ENCODE measurements at places on chromosomes 13 and 19.

- no peak for DNase-seq
Observed at GRCh38 chr19:14343286-14343685, 38.0 kb upstream of the ADGRE5 start.

- DNase-seq, result no peak
Observed at GRCh38 chr19:49200238-49200862, 42.8 kb downstream of the TRPM4 start.

GRCh38 chr13:84655677-84656076 is 773.4 kb upstream of the SLITRK1 start:
- no peak for DNase-seq

DNA sequence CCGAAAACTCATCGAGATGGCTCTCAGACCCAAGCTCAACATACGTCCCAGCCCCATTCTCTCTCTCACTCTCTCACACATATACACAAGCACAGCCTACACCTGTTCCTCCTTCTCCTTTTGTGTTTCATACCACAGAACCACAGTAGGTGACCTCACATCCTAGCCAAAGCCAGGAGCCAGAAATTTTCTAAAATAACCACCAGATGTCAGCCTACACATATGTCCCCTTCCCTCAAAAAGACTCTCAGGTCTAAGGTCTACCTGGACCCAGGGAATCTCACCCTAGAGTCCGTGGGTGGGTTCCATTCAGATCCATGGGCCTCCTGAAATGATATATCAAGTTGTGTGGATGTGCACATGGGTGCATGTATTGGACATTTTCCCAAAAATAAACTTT is 104.2 kb upstream of the IPO5 start:
- no peak for DNase-seq

GRCh38 chr19:21912654-21913053 is 76.7 kb upstream of the ZNF43 start:
- no peak for DNase-seq

DNA sequence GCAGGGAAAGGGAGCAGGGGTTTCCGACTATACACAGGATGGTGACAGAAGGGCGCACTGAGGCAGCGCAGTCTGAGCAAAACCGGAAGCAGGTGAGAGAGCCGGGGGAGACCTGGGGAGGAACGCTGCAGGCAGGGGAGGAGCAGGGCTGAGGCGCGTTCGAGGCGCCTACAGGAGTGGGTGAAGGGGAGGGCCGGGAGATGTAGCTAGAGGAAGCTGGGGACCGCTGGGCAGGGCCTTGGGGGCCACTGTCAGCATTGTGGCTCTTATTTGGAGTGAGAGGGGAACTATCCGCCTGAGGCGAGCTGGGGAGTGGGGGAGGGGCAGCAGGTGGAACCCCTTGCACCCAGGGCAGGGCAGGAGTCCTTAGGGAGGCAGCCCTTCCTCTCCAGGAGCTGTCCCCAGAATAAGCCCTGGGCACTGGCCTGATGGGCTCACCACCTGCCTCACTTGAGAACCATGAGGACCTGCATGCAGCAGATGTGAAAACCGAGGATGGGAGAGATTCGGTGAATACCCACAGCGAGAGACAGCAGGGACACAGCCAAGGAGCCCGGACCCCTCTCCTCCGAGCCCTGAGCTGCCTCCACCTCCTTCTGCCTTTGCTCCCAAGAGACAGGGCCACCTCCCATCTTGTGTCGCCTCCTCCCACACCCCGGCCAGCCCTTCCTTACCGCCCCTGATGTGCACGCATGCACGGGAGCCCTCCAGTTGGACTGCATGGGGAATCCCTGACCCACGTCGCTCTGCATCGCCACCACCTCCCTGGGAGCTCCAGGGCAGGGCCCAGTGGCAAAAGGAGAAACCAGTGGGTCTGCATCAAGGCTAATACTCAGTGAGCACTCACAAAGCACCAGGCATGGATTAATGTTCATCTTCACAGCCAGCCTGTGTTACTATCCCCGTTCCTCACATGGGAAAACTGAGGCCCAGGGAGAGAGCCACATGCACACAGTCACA is 10.3 kb downstream of the AKT2 start:
- no peak for DNase-seq

GRCh38 chr13:48235341-48236135 is 2.5 kb downstream of the ITM2B start:
- DNase-seq, result no peak

- DNase-seq, result no peak
Observed at GRCh38 chr13:113671066-113672001, 4.3 kb downstream of the GRK1 start.

- DNase-seq, result no peak
Observed at GRCh38 chr19:47247308-47247990, 8.9 kb upstream of the CCDC9 start.

- DNase-seq, result peak; percentile 3
Observed at GRCh38 chr19:31548941-31549340, 199.7 kb upstream of the TSHZ3 start.

DNA sequence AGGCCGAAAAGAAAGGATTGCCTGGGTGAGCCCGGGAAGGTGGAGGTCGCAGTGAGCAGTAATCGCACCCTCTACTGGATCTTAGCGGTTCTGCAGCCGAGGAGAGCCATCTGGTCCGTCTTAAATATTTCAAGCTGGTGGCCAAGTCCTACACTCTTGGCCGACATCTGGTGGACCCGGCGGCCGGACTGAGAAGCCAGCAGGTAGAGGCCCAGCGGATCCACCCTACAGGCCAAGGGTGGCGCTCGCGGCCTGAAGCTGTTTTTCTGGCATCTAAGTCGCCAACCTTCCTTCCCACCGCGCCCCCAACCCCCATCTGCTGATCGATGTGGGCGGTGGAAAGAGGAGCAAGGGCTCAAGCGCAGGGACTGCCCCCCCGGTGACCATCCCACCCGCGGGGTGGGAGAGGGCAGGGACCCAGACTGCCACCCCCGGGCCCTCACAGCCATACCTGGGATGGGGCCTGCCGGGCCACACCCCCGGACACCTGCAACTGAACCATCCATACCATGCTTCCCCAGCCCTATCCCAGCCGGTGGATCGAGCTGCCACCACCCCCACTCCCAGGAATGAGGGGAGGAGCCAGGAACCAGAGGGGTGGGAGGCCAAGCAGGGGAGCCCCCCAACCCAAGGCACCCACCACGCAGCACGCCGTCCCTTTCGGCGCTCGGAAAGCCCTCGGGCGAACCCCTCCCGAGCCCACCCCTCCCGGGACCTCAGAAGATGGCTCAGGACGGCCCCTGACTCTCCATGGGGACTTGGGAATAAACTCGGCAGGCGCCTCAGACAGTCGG is 46.3 kb upstream of the ZNF730 start:
- DNase-seq, result no peak

DNA sequence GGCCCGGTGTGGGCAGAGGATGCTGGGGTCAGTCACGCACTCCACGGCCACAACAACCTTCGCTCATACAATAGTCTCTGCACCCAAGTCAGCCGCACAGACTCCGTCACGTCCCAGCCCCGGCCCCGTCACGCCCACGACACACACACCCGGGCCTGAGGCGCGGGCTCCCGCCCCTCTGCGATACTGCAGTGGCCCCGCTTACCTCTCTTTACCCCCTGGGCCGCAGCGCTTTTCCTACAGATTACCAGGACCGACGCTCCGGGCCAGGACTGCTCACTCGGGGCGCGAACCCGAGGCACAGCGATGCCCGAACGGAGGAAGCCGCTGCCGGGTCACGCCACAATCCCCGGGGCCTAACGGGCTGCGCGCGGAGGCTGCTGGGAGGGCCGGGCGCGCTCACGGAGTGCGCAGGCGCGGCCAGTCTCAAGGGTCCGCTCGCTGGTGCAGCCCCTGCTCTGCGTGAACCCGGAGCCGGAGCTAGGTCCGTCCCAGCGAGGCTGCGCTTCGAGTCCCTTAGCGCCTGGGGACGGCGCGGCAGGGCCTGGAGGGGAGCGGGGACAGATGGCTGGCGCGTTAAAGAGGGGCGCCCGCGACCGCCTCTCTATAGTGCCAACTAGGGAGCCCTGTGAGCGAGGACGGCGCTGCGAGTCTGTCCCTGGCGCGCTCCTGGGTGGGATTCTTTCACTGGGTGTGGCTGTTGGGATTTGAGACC is at the start of gene ZFP82:
Gene ZFP82 (minus strand): TSS at position 358 of the 715 bp plus-strand sequence. CDS start 8,855 bp downstream, outside the sequence.
- DNase-seq, result peak; percentile 77

GRCh38 chr13:44048326-44048725 is 168.6 kb downstream of the LACC1 start:
- no peak for DNase-seq

- DNase-seq, result no peak
Observed at GRCh38 chr13:36328821-36329220, 17.4 kb downstream of the SPART start.

DNA sequence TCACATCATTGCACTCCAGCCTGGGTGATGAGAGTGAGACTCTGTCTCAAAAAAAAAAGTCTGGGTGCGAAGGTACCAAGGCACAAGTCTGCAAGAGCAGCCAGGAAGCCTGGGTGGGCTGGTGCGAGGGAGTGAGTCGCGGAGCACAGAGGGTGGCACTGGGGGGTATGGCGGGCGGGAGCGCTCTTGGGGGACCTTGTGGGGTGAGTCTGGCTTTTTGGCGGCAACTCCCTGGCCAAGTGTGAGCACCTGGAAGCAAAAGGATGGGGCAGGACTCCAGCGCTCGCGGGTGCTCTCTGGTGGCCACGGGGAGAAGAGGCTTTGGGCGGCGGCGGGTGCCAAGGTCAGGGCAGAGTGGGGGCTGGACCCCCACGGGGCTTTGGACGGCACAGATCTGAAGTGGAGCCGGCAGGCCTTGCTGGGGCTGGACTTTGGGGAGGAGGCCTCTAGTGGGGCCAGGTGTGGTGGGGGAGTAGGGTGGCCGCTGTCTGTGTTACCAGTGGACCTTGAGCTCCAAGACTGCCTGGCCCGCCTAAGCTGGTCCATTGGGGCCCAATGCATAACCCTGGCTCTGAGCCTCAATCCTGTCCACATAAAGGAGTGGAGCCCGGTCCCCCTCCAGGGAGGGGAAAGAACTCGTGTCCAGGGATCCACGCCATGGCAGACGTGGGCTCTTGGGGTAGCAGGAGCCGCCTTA is 1.6 kb downstream of the P2RY11 start:
- DNase-seq, result no peak

GRCh38 chr19:38583219-38583984 is 34.4 kb downstream of the MAP4K1 start:
- no peak for DNase-seq

- DNase-seq, result no peak
Observed at GRCh38 chr13:110869231-110869804, 45.6 kb downstream of the ANKRD10 start.

- no peak for DNase-seq
Observed at GRCh38 chr13:107617527-107617926, 597.8 kb downstream of the LIG4 start.

- no peak for DNase-seq
Observed at GRCh38 chr19:32691952-32692726, 518 bp downstream of the NUDT19 start.

- no peak for DNase-seq
Observed at GRCh38 chr13:110170882-110171281, 136.1 kb downstream of the COL4A1 start.

- no peak for DNase-seq
Observed at GRCh38 chr13:48682436-48682835, 28.7 kb downstream of the CYSLTR2 start.

DNA sequence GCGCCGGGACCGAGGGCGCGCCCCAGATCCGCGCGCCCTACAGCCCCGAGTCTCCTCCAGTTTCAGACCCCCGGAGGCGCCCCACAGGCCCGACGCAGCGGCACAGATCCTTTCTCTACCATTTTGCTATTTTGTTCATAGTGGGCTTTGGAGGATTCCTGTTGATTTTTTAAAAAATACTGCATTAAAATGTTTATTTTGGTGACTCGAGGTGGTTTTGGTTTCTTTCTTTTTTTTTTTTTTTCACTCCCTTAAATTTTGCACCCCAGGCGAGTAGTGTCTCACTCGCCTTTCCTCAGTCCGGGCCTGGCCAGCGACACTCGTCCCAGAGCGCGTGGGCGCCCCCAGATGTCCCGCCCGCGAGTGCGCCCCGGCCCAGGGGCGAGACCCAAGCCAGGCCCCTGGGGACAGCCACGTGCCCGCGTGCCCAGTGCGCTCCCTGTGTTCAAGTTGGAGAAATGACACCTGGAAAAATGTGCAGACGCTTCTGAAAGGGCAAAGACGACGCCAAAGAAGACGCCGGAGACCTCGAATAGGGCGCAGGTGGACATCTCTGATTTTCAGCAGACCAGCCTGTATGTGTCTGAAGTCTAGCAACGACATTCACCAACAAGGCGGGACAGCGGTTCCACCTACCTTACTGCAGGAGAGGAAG is 471 bp upstream of the INSR start:
- DNase-seq, result peak; percentile 15

GRCh38 chr19:51131780-51132680 is 7.3 kb downstream of the SIGLEC9 start:
- DNase-seq, result no peak

DNA sequence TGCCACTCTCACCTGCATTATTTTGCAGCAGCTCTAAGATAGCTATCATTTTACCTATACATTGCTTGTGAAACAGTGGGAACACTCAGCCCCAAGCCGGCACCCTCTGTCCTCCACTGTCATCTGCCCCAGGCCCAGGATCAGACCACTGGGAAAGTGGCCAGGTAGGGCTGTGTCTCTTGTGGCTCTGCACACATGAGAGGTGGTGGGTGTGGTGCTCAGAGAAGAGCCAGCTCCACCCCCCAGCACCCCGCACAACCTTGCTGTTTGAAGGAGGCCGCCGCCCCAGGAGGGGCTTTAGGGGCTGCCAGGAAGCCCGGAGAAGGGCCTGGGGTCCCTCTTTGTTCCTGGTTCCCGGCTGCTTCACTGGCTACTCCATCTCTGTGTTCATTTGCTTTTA is 26.6 kb downstream of the PPP1R37 start:
- DNase-seq, result no peak

DNA sequence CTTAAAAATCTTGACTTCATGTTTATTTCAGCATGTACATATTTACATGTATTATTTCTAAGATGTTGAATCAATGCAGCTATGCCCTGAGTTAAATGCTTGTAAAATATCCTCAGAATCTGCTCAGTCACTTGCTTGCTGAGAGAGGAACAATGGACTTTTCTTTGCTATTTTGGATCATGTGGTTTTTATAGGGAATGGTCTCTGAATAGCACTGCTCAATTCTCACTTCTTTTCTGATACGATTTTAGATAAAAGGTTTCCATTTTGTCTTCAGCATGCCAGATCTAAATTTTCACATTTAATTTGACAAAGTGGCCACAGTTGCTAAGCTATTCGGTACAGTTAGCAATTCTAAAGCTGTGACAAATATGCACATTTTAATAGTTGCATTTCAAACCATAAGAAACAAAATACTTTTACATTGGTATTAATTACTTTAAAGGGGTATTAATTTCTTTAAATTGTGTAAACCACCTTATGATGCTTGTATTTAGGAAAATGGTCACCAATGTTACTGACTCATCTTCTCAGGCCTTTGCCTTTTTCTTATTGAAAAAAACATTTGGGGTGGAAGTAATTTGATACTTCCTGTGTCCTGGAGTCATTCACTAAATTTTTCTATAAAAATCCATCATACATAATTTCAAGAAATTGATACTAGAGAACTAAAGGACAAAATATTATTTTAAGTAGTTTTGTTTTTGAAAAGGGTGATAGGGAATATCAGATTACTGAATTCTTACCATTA is 113.5 kb downstream of the MYO16 start:
- no peak for DNase-seq

GRCh38 chr13:51738226-51738905 is 65.6 kb downstream of the DHRS12 start:
- DNase-seq, result no peak

GRCh38 chr13:55948175-55948574 is 1192.5 kb upstream of the PRR20A start:
- DNase-seq, result no peak
